NCI-H1694 treated with DMSO at 0.1 percent for 48 hours (cell line): ENCODE measurements at places on chromosomes 5 and 9.
A peak's percentile ranks its signal among the peaks of the same experiment; 100 is the strongest.

GRCh38 chr5:172956936-172957335 lies 2.3 kb upstream of the RPL26L1 start:
- DNase-seq: no peak

DNA sequence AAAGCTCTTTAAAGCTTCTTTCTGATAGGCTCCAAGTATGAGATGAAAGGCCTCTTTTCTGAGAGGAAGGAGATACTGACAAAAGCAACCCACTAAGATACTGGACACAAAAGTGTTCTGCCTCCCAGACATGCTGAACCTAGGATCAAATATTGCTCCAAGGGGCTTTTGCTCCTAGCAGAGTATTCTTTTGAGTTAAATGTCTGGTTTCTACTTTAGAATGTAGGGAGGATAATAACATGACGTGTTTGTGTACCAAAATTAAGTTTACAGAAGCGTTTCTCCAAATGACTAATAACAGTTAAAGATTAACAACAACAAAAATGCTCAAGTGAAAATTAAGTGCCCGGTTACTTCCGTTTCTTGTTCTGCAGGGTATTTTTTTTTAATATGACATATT lies 2293.3 kb upstream of the C9orf72 start:
- no peak for DNase-seq

GRCh38 chr5:126446498-126447224 lies 23.5 kb downstream of the GRAMD2B start:
- DNase-seq: no peak

GRCh38 chr5:173969167-173970049 lies 19.6 kb upstream of the C5orf47 start:
- DNase-seq: no peak

DNA sequence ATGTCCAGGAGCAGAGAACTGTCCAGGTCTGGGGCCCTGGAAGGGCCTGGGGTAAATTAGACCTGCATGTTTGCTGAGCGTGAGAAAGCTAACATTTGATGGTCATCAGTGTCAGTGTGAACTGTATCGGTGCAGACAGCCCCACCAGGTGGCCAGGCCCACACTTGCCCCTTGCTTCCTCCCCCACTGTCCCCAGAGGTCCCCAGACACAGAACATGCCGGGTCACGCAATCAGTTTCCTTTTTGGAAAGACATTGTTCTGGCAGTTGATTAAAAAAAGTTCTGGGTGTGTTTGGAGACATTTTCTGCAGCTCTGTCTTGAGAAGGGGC lies 1.5 kb downstream of the NKD2 start:
- DNase-seq: no peak

GRCh38 chr5:140882591-140882899 lies 621 bp downstream of the PCDHA13 start:
- DNase-seq: no peak

- DNase-seq: no peak
Observed at GRCh38 chr5:7779019-7780005, 71.6 kb downstream of the CFAP90 start.

DNA sequence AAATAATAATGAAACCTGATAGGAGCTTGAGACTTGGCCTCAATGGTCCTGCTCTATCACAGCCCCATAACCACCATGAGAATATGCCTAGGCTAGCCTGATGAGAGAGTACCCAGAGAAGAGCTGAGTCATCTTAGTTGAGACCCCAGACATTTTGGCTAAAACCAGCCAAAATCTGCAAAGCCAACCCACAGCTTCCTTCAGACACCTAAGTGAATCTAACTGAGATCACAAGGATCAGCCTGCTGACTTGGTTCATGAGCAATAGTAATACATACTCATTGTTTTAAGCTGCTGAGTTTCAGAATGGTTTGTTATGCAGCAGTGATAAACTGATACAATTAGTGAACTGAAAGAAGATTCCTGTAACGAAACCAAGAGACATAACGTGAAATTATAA lies 473.7 kb upstream of the PTGER4 start:
- no peak for DNase-seq

GRCh38 chr5:33401482-33402390 lies 39.0 kb upstream of the TARS1 start:
- no peak for DNase-seq

DNA sequence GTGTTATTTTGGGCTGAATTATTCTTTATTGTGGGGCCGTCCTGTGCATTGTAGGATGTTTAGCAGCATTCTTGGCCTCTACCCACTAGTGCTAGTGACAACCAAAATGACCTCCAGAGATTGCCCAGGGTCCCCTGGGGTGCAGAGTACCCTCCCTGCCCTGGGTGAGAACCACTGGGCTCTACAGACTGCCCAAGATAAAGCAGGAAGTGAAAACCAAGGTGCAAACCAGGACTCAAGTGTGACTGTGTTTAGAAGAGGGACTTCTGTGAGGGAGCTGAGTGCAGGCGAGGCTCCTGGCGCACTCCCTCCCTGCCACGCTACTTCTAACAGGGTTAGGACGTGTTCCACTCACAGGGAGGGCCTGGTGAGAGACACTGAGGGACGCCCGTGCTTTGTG lies 41.6 kb downstream of the USP20 start:
- no peak for DNase-seq

DNA sequence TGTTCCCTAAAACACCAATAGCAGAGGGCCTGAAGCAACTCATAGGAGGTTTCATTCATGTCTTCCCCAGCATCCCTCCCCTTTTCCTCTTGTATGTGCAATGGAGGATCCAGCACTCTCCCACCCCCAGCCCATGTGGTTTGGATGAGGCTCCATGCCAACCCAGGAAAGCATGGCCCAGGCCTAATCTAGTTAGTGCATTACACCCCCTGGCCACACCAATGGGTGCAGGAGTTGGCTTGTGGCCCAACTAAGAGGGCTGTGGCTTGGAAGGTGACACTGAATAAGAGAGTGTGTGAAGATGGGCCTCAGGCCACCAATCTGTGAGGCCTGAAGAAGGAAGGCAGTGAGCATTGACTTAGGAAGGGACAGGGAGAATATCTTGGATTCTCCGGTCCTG lies 70.8 kb upstream of the SMIM23 start:
- DNase-seq: no peak

- peak; percentile 61 for DNase-seq
Observed at GRCh38 chr9:2559192-2560152, 62.1 kb upstream of the VLDLR start.

DNA sequence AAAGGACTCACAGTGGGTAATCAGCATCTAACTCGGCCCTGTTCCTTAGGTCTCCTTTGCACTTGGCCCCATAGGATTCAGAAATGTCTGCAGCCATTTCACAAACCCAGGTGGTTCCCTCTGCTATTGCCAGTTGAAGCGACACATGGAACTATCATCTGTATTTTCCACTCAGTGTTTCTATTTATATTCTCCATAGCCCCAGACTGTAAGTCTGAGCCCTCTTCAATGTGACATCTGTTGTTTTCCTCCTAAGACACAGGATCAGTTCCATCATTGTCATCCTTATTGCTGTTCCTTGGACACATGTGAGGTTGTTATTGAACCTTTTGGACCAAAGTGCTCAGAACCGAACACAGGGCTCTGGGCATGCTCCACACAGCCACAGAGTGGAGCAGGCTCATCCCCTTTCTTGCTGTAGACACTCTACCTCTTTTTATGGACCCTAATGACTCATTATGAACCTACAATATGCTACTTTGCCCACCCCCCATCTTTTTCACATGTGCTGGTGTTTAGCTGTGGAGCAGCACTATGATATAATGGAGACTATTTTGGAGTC lies 36.4 kb downstream of the GARNL3 start:
- peak; percentile 62 for DNase-seq

GRCh38 chr5:33261305-33261704 lies 179.5 kb upstream of the TARS1 start:
- no peak for DNase-seq

- DNase-seq: no peak
Observed at GRCh38 chr5:169615561-169615960, 21.5 kb upstream of the DOCK2 start.

- DNase-seq: no peak
Observed at GRCh38 chr5:94793113-94793815, 174.8 kb downstream of the SLF1 start.

- no peak for DNase-seq
Observed at GRCh38 chr9:5854063-5854790, 21.3 kb upstream of the ERMP1 start.

DNA sequence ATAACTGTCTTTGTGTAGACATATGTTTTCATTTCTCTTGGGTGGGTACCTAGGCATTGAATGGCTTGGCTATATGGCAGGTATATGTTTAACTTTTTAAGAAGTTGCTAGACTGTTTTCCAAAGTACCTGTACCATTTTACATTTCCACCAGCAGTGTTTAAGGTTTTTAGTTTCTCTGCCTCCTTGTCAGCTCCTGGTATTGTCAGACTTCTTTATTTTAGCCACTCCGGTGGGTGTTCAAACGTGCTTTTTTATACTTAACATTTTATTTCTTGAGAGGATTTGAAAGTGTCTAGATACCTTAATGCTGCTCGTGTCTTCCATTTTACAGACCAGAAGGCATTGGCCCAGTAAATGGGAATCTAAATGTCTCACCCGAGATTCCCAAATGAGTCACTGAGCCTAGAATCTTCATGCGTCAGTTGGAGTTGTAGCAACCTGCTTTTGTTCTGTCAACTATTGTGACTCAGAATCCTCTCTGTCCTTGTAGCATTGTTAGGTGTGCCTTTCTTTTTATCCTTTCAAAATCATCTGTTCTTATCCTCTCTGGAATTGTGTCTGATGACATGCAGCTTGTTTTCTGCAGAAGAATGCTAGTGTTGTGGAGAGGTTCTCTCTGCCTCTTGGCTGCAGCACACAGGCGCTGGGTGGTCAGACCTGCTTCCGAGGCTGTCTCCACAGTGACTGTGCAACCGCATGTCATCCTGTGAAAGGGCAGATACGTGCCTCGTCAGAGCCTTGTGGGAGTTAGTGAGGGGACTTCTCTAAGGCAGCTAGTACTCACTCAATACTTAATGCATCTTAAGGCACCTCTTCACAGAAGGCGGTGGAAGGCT lies 291.8 kb downstream of the AOPEP start:
- no peak for DNase-seq

DNA sequence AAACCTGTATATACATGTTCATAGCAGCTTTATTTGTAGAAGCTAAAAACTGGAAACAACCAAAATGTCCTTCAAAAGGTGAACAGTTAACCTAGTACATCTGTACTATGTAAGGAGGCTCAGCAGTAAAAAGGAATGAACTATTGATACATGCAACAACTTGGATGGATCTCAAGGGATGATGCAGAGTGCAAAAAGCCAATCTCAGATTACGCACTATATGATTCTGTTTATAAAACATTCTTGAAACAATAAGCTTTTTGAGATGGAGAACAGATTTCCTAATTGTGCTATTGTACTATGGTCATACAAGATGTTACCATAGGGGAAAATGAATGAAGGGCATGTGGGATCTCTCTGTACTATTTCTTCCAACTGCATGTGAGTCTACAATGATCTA lies 88.9 kb downstream of the PAM start:
- DNase-seq: no peak

DNA sequence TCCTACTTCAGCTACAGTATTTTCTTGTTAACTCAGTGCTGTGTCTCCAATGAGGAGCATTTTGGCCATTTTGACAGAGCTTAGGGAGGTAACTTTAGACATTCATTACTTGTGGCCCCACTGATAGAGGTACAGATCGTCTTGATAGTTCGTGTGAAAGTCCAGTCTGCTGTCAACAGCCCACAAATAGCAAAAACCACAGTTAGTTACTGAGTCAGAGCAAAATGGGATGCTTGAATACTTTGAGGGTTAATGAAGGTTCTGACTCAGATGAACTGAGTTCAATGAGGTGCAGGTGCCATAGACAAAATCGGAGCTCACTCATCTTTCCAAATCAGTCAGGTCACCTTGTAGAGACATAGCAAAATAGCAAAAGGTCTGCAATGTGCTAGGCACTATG lies 163.1 kb upstream of the TLE4 start:
- no peak for DNase-seq

GRCh38 chr9:129462360-129462759 lies 158.5 kb downstream of the C9orf50 start:
- no peak for DNase-seq

DNA sequence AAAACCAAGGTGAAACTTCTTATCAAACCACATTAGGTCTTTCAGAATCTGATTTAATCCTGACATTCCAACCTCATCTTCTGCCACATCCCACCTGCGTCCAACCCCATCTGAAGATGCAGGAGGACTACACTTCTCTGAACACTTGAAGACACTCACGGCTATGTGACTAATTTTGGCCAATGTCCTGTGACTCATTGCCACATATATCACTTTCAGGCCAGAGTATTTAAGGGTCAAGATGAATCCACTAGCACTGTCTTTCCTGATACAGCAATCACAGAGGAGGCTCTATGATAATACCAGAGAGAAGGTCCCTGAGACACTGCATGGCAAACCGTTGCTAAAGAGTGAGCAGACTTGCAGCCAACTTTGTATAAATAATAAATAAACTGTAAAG lies 323.4 kb downstream of the NR2F1-AS1 start:
- DNase-seq: no peak

GRCh38 chr5:15718421-15719179 lies 218.6 kb downstream of the FBXL7 start:
- no peak for DNase-seq

DNA sequence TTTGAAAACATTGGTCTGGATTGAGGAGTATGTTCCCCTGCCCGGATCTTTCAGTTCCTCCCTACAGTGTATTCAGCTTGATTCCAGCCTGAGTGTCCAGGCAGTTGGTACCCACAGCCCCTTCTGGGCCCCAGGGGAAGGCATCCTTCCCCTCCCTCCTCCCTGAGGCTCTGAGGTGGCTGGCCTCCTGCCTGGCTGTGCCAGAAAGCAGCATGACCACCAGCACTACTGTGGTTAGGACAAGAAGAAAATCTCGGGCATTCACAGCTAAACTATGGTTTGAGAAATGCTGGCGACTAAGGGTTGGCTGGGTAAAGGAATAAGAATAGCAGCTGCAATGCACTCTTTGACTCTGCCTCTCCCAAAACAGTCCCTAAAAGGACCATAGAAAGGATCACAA lies 84.6 kb upstream of the LIFR start:
- no peak for DNase-seq

GRCh38 chr9:4579001-4579400 lies 83.1 kb upstream of the PLPP6 start:
- peak; percentile 62 for DNase-seq

DNA sequence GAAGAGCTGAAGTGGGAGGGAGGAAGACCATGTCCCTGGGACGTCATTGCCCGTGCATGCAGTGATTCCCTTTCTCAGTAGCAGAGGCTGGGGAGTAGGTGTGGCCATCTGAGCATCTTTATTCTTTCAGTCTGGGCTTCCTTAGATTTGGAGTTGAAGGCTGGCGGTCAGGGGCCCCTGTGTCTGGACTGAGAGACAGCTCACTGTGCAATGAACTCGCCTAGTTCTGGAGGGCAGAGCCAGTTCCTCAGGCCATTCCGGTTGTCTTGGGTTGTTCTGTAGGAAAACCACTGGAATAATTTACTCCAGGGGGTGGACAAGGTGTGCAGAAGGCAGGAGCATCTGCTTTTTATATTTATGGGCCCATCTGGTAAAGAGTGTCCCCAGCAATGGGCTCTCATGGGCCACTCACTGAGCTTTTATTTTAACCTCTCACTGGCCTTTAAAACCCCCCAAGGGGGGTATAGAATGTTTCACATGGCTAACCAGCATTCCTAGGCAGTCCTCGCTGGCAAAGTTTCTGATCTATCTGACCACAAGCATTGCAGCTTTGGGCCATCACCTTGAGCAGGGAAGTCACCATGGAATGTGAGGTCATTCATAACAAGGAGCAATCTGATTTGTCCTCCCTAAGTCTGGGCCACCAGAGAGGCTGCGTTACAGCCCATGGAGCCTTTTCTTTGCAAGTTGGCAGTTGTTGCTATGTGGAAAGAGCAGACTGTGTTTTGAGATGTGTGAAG lies 9.2 kb downstream of the STC2 start:
- no peak for DNase-seq
